ENCODE measurements at places on chromosomes 1 and 21. TPM values are rescaled to one million over a fixed set of nuclear protein-coding genes. Genes with fewer than 3 reads are reported as not detected.

The MYOC gene
- total RNA-seq, result 1.0 TPM

The PTCH2 gene
- total RNA-seq, result 0.25 TPM

The FCGR3B gene
- total RNA-seq, result 1.5 TPM

GRCh38 chr1:2644171-2644570, 11.4 kb upstream of the MMEL1 start:
- no peaks in the 10 kb centered on the region for H3K27me3 ChIP-seq
- peaks cover 24% of the 10 kb centered on the region for H3K4me1 ChIP-seq
- no peak overlapping the region for H3K27ac ChIP-seq
- H3K4me3 ChIP-seq, result no peak overlapping the region
- no peaks in the 10 kb centered on the region for H3K36me3 ChIP-seq
- no peak for DNase-seq

DNA sequence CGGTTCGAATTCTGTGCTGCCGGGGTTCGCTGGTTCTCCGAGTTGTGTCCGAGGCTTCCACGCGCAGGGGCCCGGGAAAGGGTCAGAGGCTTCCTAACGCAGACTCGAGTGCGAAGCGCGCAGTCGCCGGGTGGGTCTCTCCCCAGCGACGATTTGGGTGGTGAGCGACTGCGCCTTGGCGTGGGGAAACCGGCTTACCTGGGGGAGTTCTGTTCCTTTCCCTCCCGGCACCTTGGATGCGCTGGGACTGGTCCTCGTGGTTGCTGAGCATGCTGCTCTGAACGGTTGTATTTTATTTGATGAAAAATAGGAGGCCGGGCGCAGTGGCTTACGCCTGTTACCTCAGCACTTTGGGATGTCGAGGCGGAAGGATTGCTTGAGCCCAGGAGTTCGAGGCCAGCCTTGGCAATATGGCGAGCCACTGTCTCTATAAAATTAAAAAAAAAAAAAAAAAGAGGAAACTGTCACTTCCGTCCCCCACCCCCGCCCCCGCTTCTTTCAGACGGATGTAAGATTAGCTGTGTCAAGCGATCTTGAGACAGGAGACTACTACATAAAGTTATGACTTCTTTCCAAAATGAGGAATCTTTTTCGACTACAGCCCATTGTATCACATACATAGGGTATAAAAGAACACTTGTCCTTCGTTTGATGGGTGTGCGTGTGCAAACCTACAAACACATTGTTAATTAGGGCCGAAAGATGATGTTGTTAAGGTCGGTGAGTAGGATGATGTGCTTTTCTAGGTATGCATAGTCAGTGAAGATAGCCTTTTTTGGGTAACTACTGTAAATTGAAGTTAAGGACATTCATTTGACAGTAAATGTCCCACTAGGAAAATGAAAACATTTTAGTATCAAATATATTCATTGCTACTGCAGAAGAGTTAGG, at the start of gene CCDC18:
Gene CCDC18 (plus strand): TSS at position 2 of the 891 bp plus-strand sequence. CDS start 2,638 bp downstream, outside the sequence.
- H3K4me3 ChIP-seq, result peak within 1 kb of the TSS; percentile 89
- no peak for DNase-seq
- no peaks in the 10 kb centered on the region for H3K36me3 ChIP-seq
- H3K4me1 ChIP-seq, result peaks cover 46% of the 10 kb centered on the region

DNA sequence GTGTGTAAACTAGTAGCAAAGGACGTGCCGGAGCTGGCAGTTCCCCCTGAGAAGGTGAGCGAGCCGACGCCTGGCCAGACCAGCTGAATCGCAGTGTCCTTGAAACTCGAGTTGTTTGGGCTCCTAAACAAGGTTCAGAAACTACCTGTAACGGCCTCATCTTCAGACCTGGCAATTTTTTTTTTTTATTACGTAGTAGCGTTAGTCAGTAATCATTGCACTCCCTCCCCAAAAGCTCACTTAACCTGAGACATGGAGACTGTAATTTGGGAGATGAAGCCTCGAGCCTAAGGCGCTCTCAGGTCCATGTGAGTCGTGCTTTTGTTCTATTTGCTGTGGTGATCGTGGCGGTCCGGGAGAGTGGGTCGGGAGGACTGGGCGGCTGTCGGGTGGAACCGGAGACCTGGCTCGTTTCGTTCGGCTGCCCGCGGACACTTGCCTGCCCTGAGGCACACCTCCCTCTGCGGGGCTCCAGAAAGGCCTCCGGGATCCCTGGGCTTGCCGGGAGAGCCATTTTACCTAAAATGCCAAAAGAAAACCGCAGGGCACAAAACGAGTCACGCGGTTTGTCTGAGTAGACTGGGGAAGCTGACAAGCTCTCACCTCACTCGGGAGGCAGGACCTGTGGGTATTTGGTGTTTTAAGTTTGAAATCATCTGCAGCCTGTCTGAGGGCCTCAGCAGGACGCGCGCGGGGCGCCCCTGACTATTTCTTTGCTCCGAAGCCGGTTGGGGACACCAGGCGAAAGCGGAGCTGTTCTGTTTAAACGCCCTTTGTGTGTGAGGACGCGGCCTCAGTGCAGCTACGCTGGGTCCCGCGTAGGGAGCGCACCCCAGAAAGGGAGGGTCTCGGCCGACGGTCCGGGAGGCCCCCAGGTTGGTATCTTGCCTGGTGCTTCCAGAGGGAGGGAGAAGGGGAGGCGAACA, 722 bp downstream of the LHX8 start:
- H3K27me3 ChIP-seq, result peaks cover 100% of the 10 kb centered on the region
- H3K36me3 ChIP-seq, result no peaks in the 10 kb centered on the region
- DNase-seq, result no peak
- H3K4me3 ChIP-seq, result peak overlapping the region; percentile 50
- peaks cover 27% of the 10 kb centered on the region for H3K4me1 ChIP-seq

GRCh38 chr1:32208469-32208868, 420 bp upstream of the DCDC2B start:
- H3K4me1 ChIP-seq, result peaks cover 30% of the 10 kb centered on the region
- no peaks in the 10 kb centered on the region for H3K27me3 ChIP-seq
- H3K36me3 ChIP-seq, result no peaks in the 10 kb centered on the region
- H3K4me3 ChIP-seq, result no peak overlapping the region
- no peak overlapping the region for H3K27ac ChIP-seq

- H3K27me3 ChIP-seq, result peaks cover 5% of the 10 kb centered on the region
- no peaks in the 10 kb centered on the region for H3K36me3 ChIP-seq
- no peak overlapping the region for H3K27ac ChIP-seq
- H3K4me3 ChIP-seq, result no peak overlapping the region
- no peaks in the 10 kb centered on the region for H3K4me1 ChIP-seq
Measured at GRCh38 chr1:57844382-57844980, 420.6 kb upstream of the DAB1 start.

DNA sequence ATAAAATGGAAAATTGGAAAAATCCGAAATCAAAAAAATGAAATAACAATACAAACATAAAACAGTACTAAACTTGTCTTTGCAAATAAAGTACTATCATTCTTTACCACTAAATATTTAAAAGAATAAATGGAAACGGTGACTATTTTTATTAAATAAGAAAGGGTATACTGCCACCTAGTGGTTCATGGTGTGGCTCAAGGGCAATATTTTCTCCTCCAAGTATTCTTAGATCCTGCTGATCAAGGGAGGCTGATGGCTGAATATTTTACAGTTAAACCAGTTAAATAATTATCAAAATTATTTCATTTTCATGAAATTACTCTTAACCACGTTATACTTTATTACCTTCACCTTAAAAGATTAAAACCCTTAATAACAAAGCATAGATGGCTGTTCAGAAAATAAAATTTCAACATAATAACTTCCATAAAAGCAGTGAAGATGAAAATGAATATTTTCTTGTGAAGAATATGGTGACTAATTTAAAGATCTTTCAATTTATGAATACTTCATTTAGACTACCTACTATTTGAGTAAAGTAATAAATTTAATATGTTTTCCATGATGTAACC, 1793.9 kb downstream of the NCAM2 start:
- H3K27ac ChIP-seq, result no peak overlapping the region
- DNase-seq, result no peak
- no peak overlapping the region for H3K4me3 ChIP-seq
- H3K36me3 ChIP-seq, result no peaks in the 10 kb centered on the region
- peaks cover 4% of the 10 kb centered on the region for H3K27me3 ChIP-seq

DNA sequence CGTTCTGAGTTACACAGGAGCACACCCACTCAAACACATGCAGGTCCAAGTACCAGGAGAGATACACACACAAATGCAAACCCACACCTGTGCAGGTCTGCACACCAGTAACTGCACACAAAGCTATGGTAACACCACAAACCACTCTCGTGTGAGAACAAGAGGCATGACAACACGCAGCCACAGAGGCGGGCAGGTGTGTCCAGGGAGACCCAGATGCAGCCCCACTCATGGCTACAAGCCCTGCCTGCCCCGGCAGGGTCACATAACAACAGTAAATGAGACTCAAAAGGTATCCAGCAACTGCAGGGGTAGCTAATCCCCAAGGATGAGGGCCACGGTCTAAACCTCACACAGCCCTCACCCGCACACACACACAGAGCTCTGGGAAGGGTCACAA, 48.1 kb downstream of the RAP1GAP start:
- DNase-seq, result no peak
- H3K27me3 ChIP-seq, result peaks cover 56% of the 10 kb centered on the region
- peaks cover 30% of the 10 kb centered on the region for H3K4me1 ChIP-seq
- no peak overlapping the region for H3K4me3 ChIP-seq
- no peak overlapping the region for H3K27ac ChIP-seq

DNA sequence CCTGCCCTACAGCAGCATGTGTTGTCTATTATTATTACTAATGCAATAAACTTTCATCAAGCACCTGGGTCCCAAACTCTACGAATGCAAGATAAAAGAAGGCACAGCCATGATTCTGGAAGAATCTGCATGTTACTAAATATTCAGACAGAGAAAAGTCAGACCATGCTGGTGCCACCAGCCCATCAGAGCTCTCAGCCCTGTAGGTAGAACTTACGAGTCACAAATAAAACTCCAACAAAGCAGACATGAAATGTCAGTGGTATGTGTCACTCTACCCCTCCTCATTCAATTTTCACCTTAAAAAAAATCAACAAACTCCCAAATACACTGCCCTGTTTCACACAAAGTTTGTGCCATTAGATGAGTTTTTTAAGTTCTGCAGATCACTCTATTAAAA, 62.4 kb upstream of the TIAM1 start:
- H3K27ac ChIP-seq, result peak overlapping the region; percentile 80
- no peaks in the 10 kb centered on the region for H3K36me3 ChIP-seq
- no peak for DNase-seq
- H3K4me1 ChIP-seq, result no peaks in the 10 kb centered on the region
- H3K27me3 ChIP-seq, result peaks cover 9% of the 10 kb centered on the region

DNA sequence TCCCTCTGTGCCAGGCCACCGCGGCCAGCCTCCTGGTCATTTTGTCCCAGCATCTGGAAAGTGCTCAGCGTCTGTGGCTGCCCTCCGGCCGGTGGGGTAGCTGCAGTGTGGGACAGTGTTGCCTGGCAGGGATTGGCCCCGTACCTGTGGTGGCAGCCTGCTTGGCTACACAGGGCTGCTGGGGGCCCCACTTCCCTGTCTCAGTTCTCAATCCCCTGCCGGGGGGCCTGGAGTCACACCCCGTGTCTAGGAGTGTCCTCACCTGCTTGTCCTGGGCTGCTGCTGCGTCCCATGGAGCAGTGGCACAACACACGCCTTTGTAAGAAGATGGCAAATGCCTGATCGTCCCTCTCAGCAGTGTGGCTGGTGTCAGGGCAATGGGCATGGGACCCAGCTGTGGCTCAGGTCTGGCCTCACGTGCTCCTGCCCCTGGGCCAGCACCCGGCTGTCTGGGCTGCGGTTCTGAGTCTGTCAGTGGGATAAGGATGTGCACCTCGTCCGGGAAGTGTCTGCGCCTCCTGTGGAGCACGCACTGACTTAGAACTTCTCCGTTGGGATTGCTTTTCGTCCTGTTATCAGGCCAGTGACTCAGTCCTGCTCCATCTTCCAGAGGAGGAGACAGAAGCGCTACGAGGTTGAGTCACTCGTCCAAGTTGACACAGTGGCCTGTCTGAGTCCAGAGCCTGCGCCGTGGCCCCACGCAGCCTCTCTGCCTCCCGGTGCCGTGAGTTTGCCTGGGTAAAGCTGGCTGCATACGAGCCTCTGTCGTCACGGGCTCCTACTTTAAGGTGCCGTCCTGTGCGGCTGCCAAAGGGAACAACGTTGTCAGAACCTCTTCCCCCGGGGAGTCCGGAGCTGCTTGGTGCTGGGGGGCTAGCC, 41.0 kb downstream of the CRYAA start:
- no peak for DNase-seq
- H3K36me3 ChIP-seq, result no peaks in the 10 kb centered on the region
- peaks cover 12% of the 10 kb centered on the region for H3K4me1 ChIP-seq

DNA sequence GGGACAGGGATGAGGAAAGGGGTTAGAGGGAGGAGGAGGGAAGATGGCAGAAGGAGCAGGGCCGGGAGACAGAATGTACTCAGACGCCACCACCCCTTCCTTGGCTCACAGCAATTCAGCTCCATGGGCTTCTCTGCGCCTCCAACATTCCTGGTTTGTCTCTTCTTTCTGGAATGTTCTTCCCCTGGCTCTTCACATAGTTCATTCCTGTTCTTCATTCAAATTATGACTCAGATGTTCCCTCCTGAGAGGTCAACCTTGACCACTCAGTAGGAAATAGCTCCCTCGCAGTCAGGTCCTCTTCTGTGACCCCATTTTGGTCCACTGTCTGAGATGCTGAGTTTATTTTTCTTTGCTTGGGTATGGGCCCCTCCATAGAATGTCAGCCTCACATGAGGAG, 203.2 kb downstream of the C1orf94 start:
- H3K27me3 ChIP-seq, result peaks cover 91% of the 10 kb centered on the region
- H3K4me3 ChIP-seq, result no peak overlapping the region
- no peak overlapping the region for H3K27ac ChIP-seq
- no peaks in the 10 kb centered on the region for H3K36me3 ChIP-seq

GRCh38 chr1:201488830-201489589, 17.9 kb downstream of the CSRP1 start:
- H3K4me1 ChIP-seq, result peaks cover 76% of the 10 kb centered on the region
- H3K4me3 ChIP-seq, result no peak overlapping the region
- no peaks in the 10 kb centered on the region for H3K27me3 ChIP-seq
- peak; percentile 48 for DNase-seq

DNA sequence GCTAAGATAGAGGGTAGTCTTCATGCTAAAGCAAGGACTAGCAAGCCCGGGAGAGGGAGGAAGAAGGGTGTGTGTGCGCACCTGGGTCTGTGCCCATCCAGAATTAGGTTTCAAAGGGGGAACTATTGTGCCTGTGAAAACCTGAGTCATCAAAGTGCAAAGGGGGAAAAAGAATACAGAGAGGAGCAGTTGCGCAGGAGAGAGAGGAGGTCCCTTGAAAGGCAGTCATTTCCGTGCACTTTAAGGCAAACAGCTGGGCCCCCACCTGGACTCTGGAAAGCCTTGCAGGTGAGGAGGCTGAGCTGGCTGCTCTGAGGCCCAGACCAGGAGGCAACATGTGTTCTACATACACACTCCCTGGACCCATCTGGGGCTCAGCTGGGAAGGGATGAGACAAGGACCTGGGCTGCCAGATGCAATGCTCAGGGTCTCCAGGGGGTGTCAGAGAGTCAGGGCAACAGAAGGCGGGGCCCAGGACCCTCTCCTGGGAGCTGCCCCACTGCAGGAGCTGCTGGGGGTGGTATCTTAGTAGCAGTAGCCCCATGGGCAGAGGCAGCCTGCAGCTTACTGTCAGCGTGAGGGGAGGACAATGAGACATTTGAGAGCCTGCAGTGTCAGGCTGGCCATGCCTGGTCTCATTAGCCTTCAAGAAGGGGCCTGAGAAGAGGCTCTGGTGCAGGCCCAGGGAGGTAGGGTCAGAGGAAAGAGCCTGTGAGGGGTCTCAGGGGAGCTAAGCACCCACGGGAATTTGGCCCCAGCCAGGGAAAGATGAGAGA, 14.3 kb downstream of the PROK1 start:
- H3K4me3 ChIP-seq, result no peak overlapping the region
- peaks cover 23% of the 10 kb centered on the region for H3K4me1 ChIP-seq
- no peak for DNase-seq
- no peaks in the 10 kb centered on the region for H3K36me3 ChIP-seq
- H3K27me3 ChIP-seq, result no peaks in the 10 kb centered on the region
